ENCODE measurements at places on chromosomes 3 and 15.

DNA sequence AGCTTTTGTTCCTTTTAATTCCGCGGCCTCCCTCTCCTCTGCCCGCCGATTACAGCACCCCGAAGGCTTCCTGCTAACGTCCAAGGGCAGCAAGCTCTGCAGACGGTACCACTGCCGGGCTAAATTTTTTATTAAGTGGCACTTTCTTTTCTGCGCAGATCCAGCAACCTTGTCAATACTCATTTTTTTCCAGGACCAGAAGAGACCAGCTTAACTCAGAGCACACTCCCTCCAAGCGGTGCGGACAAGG, 542 bp upstream of the MEIS2 start:
- DNase-seq, result no peak

- no peak for DNase-seq
Observed at GRCh38 chr15:33534642-33535041, 223.9 kb downstream of the RYR3 start.

DNA sequence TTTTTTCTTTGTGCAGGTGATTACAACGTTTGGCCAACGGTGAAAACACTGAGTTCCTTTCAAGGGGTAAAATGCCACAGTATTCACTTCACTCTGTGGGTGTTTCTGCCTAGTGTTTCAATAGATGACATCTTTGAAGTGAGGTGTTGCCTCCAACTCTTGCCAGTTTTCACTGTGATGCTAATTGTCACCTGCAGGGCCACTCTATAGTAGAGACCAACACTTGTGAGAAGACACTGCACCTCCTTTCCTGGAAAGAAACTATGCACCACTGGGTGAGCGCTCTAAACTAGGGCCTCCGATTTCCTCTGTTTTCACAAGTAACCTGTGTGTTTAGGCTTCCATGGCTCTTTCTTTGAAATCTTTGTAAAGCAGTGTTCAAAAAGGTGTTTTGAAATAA, 98.3 kb downstream of the THRB start:
- no peak for DNase-seq

- DNase-seq, result no peak
Observed at GRCh38 chr3:193114431-193115340, 126.3 kb upstream of the PLAAT1 start.

GRCh38 chr3:50525987-50526386, 22.6 kb upstream of the CACNA2D2 start:
- peak; percentile 40 for DNase-seq

DNA sequence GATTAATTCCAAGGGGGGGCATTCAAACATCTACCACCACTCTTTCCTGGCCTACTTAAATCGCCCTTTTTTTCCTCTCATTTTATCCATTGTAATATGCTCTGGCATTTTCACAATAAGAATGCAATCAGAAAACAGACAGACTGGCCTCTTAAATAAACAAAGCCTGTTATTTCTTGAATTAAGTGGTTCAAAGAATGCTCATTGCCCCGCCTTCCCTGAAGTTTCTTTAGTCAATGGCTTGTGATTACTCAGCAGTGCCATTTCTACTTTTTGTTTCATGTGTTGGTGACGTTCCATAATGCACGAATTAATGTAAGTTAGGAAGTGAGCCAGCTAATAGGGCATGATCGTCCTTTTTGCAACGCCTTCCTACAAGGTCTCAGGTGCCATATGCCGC, 68.0 kb downstream of the FBN1 start:
- peak; percentile 78 for DNase-seq

DNA sequence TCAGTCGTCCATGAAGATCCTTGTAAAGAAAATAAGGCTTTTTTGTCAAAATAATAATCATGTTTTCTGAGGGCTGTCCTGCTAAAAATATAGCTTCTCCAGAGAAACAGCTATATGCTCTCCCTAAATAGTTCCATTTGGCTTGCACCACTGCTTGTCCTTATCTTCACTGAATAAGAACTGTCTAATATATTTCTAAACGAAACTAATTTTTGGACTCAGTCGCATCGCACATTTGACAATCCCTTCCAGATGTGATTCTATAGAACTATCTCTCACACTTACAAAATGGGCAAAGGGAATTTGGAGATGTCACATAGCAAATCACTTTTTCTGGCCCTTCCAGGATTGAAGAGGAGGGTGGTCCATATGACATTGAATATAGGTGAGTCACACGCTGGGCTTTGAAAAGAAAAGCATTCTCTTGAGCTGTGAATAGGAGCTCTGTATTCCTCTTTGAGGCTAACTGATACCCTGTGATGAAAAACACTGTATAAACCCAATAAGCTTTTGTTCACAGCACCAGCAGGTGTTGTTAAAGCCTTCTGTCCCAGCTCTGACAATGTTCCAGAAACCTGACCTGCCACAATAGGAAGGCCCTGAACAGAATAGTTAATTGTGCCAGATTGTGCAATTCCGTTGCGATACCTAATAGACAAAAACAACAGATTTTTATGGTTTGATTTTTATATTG, 1144.2 kb downstream of the ROBO2 start:
- no peak for DNase-seq

DNA sequence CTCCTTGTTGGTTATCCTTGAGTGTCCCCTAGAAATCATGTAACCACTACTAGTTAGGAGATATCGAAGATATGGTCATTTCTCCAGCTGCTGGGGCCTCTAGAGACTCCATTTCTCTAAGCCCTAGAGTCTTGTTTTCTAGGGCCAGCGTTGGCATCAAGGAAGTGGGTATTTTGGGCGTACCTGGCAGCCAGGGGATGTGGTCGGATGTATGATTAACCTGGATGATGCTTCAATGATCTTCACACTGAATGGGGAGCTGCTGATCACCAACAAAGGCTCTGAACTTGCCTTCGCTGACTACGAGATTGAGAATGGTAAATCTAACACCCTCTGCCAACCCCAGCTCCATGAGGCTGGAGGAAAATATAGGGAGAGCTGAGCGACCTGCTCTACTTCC, 325.5 kb downstream of the RYR3 start:
- no peak for DNase-seq

DNA sequence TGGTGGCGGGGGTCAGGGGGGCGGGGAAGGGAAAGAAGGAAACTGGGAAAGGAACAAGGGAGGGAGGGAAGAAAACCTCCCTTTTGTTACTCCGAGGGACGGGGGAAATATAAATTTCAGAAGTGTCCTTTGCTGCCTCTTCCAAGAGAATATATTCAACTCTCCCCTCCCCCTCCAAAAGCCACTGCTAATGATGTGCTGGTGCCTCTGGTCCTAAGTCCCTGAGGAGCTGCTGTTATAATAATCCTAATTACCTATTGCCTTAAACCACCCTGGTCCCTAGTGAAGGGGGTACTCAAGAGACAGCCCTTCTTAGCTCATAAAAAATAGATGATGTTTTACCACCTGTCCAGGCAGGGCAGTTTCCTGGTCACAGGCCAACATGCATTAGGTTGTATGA, 118.3 kb upstream of the TRIM42 start:
- no peak for DNase-seq

DNA sequence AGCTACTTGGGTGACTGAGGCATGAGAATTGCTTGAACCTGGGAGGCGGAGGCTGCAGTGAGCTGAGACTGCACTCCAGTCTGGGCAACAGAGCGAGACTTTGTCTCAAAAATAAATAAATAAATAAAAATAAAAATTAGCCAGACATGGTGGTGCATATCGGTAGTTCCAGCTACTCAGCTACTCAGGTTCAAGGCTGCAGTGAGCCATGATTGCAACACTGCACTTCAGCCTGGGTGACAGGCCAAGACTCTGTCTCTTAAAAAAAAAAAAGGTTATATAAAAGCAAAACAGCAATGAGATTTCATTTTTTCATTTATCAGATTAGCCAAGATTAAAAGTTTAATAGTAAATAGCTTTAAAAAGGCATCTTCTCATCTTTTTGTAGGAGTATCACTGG, 2.9 kb downstream of the TGM4 start:
- DNase-seq, result no peak

DNA sequence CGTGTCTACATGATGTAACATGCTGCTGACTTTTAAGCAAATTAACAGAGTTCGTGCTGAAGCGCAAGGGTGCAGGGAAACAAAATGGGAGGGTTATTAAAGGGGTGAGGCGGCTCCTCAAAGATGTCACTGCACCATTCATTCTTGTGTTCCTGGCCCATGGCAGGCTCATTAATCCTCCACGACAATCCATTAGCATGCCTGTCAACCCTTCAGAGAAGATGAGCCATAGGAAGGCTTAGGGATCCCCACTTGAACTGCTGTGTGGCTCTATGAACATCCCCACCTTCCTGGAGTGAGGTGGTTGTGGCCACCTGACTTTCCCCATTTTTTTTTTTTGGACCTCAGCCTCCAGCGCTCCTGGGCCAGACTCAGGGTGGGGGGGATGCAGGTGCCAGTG, 45.8 kb downstream of the IGF1R start:
- DNase-seq, result no peak

DNA sequence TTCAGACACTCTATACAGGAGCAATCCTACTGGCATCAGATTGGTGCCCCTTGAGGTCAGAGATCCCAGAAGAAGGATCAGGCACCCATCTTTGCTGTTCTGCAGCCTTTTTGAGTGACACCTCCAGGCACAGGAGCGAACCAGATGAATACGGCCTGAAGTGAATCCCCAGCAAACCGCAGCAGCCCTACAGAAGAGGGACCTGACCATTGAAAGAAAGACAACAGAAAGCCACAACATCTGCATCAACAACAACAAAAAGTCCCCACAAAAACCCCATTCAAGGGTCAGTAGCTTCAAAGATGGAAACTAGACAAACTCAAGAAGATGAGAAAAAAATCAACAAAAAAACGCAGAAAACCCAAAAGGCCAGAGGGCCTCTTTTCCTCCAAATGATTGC, 130.4 kb downstream of the PPM1L start:
- no peak for DNase-seq

GRCh38 chr3:113231391-113231790, 20.0 kb downstream of the BOC start:
- peak; percentile 82 for DNase-seq

- no peak for DNase-seq
Observed at GRCh38 chr3:59772416-59773408, 722.9 kb upstream of the CFAP20DC start.

GRCh38 chr15:56737791-56738190, 4.5 kb upstream of the ZNF280D start:
- DNase-seq, result no peak

GRCh38 chr15:69616558-69616957, 163.9 kb downstream of the RPLP1 start:
- no peak for DNase-seq

GRCh38 chr3:169218314-169218983, 445.1 kb downstream of the MECOM start:
- DNase-seq, result peak; percentile 66

GRCh38 chr3:183178833-183179549, 16.5 kb upstream of the LAMP3 start:
- DNase-seq, result no peak

DNA sequence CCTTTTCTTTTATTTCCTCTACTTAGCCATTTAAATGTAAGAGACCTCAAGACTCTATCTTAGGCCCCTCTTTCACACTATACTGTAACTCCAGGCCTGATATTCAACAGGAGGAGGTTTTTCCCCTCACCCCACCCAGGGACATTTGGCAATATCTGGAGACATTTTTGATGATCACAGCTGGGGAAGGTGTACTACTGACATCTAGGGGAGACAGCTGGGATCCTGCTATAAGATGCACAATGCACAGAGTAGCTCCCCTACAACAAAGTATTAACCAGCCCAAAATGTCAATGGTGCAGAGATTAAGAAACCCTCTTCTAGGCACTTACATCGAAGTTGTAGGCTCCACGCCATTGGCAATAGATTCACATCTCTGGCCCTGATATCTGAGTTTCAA, 517.5 kb upstream of the UBE2E2 start:
- peak; percentile 1 for DNase-seq

GRCh38 chr3:86967062-86967461, 23.9 kb downstream of the VGLL3 start:
- DNase-seq, result no peak

DNA sequence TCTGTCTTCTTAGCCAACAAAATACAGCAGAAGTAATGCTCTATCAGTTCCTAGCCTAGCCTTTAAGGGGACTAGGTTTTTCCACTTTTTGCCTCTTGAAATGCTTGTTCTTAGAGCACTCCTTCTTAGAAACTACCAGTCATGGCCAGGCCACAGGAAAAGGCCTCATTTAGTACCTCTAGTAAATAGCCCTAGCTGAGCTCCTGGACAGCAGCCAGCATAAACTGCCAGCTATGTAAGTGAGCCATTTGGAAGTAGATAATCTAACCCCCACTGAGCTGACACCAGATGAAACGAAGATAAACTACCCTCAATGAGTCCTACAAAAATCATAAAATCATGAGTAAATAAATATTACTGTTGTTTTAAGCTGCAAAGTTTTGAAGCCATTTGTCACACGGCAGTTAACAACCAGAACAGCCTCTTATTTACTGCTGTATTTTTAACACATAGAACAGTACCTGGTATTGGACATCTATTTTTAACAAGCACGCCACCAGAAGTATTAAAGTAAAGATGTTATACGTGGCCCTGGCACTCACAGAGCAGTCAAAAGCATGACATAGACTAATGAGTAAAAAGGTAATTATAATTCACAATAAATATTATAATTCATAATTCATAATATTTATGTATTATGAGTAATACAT, 12.0 kb downstream of the TBC1D5 start:
- peak; percentile 72 for DNase-seq

DNA sequence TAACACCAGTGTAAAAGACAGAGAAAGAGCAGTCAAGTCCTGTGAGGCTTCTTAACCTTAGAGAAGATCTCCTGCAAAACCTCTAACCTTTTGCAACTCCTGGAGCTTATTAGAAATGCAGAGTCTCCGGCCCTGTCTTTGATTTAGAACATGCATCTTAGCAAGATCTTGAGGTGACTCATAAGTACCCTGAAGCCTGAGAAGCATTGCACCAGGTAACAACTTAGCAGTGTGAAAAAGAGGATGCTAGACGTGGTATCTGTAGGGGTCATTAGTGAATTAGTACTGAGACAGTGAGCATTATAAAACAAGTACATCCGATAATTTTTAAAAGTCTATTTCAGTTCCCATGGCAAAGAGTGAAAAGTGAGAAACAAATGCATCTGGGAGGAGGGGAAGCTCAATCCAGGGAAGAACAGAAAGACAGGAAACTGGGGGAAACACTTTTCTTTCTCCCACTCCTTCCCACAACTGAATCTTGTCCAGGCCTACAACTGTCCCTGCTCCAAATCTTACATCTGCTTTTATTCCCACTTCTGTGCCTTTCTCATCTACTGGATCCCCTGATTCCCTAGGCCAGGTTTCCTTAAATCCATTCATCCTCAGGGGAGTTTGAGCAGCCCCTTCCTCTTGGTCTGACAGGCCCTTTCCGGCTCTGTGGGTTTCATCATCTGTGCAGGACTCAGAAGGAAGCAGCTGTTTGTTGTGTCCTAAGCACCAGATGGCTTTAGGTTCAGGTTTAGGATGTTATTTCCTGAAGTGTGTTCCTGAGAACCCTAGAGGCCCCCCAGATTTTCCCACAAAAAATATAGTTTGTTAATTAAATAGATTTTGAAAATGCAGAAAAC, 128.1 kb upstream of the IL12A start:
- DNase-seq, result no peak

DNA sequence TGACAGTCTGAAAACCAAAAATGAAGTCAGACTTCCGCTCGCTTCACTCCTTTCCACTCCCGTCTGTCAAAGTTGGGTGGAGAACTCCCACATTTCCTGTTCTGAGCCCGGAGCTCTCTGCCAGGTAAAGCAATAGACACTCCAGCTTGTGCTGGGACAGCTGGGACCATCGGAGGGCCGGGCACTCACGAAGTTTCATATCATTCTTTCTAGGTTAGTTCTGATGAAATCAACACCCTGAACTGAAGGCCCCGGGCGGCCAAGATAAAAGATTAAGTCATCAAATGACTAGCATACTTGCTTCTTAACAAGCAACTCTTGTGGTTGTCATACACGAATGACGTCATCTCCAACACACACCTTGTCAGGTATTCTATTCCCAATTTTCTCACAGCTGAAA, 42.1 kb downstream of the MAGI1 start:
- no peak for DNase-seq

- no peak for DNase-seq
Observed at GRCh38 chr3:69690-70089, 126.9 kb upstream of the CHL1 start.

Data from fibroblast of skin of back (primary cell).